ENCODE measurements at places on chromosomes 2 and 18.

DNA sequence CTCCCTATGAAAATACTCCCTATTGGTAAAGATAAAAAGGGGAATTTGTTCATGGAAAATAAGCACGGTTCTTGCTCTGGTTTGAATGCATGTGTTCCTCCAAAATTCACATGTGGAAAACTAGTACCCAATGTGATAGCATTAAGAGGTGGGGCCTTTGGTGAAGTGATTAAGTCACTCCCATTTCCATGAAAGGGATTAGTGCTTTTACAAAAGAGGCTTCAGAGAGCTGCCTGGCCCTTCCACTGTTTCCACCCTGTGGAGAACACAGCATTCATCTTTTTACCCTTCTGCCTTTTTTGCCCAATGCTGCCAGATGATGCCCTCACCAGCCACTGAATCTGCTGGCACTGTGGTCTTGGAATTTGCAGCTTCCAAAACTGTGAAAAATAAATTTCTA is 666.8 kb downstream of the ARHGAP15 start:
- DNase-seq = no peak

DNA sequence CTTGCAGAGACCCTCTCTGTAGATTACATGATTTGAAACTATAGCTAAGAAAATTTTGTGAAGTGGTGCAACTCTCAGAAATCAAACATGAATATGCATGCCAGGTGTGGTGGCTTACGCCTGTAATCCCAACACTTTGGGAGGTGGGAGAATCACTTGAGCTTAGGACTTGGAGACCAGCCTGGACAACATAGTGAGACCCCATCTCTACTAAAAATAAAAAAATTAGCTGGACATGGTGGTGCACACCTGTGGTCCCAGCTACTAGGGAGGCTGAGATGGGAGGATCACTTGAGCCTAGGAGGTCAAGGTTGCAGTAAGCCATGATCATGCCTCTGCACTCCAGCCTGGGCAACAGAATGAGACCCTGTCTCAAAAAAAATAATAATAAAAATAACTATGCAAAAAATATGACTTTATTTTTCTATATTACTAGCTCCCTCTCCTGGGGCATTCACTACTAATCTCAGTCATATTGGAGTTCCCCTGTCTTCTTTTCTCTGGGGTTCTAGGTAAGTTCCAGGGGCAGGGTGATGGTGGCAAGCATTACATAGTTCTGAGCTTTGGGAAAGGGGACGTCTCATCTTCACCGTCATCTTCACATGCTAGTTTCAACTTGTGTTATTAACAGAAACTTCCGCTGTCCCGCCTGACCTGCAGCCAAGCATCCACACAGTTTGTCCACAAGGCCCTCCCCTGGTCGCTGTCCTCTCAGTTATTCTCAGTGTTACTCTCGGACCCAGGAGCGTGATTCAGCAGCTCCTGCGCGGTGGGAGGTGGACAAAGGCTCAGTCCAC is 96.8 kb upstream of the MBOAT2 start:
- no peak for DNase-seq

DNA sequence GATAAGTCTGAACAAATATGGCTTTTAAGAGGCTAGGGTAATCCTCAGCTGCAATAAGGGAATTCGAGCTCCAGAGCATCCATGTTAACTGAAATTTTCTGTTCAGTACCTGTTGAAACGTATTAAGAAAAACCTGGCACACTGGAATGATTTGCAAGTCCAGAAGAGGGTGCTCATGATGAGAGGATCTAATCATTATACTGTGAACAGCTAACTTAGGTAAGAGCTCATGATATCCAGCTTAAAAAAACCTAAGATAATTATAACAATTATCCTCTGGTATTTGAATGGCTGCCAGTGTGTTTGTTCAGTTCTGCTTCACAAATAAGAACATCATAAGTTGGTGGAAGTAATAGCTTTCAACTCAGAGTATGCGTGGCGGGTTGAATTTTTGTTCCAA is 1118.3 kb upstream of the DDX18 start:
- DNase-seq = no peak

DNA sequence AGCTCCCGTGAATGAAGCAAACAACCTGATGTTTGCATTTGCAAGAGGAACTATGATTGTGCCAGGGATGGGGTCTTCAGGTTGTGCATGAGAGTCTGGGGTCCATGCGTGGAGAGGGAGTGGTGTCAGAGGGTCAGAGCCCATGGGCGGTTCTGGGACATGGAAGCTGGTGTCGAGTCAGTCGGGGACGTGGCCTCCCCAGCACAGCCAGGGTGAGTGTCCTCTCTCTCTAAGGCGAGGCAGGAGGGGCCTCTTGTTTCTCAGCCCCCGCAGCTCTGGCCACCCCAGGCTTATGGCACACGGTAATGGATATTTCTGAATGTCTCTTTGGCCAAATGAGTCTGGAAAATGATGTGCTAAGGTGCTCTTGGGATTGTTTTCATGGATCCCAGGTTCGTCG is 118.6 kb downstream of the RTP5 start:
- DNase-seq = no peak

- DNase-seq = peak; percentile 0
Measured at GRCh38 chr2:140893685-140894084, 1237.1 kb downstream of the LRP1B start.

GRCh38 chr2:144490017-144490416 is 29.9 kb downstream of the ZEB2 start:
- DNase-seq = no peak

DNA sequence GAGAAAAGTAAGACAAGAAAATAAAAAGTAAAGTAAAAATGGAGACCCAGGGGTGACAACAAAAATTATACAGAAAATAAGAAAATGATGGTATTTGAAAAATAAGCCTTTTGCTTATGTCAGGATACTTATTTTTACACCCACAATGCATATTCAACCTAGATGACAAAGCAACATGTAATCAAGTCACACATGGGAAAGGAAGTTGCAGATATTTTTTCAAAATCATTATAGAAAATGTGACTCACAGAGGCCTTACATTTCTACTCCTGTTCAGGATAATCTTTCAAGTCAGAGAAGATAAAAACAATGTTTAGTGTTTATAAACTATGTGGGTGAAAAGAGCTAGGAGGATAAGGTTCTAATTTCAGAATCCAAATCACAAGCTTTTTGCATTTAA is 275.3 kb upstream of the UBE2E3 start:
- DNase-seq = peak; percentile 17

DNA sequence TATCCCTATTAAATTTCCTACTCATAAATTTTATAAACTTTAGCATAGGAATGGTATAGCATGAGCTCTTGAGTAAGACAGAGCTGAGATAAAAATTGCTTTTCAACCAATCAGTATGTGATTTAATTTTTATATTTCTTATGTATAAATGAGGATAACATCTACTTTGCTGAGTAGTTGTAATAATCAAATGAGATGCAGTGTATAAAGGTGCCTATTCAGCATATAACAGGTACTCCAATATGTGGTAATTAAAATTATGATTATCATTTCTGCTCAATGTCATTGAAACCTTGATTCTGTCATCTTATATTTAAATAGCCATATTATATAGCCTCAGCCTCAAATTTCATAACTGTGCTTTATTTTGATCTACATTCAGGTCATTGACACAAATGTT is 700.4 kb upstream of the SLC8A1 start:
- peak; percentile 13 for DNase-seq

DNA sequence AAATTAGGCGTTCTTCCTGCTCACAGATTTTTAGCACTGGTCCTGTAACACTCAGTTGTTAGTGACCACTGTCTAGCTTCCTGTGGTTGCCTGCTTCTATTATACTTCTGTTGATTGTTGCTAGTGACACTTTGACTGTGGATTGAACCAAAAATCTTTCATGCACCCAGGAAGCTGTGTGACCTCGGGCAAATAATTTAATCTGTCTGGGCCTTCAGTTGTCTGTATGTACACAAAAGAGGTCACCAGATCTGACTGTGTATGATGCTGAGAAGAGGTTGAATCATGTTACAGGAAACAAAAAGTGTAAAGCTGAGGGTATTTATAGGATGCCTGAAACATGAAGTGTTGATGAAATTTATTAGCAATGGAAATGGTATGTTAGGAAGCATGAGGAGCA is 12.7 kb downstream of the ICOS start:
- DNase-seq = peak; percentile 29

- DNase-seq = no peak
Measured at GRCh38 chr2:209305746-209306196, 118.1 kb upstream of the MAP2 start.

- DNase-seq = no peak
Measured at GRCh38 chr2:106165029-106165428, 29.1 kb downstream of the UXS1 start.

- DNase-seq = peak; percentile 75
Measured at GRCh38 chr18:59265974-59266369, 7.3 kb downstream of the RAX start.

- DNase-seq = peak; percentile 60
Measured at GRCh38 chr2:240585681-240586197, 795 bp upstream of the CAPN10 start.

DNA sequence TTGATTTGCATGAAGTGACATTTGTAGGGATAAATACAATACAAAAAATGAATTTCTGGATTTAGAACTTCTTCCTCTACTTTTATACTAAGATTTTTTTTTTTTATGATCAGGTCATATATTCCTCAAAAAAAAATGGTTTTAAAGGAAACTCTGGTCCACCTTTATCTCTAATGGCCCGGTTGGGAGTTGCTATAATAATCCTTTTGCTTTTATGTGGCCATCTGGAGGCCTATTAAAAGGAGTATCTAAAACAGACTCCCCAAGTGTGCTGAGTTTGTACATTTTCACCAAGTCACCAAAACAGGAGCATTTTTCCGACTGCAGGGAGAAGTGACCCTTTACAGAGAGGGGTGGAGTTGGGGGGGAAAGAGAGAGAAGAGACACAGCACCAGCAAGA is 329.2 kb upstream of the FIGN start:
- DNase-seq = no peak

GRCh38 chr2:83162421-83162820 is 1296.7 kb downstream of the SUCLG1 start:
- no peak for DNase-seq

DNA sequence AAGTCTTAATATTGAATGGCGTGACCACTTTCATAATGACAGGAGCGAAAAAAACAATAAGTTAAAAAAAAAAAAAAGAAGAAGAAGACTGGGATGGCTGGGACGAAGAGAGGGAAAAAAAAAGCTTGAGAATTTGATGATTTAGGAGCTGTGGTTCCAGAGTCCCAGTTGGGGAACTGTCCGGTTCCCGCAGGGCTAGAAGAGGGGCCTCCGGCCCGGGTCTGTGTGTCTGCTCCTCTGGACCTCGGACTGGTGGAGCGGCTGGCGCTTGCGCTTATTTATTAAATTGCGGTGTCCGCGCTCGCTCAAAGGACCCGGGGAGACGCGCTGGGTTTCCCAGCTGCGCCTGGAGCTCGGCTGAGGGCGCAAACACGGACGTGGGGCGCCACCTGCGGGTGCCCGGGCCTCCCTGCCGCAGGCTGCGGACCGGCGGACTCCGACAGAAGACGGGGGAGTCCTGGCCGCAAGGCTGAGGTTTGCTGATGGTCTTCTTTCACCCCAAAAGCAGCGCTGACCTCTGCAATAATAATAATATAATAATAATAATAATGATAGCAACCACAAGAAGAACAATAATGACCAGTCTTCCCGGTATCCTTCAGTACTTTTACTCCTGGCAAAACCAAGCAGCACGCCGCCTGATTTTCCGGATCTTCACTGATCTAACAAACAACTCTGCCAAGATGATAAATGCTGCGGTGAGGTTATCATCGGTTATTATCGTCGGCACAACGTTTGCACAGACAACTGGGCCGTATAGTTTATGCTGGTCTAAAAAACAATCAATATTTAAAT is at the start of gene CBLN2:
CBLN2 (minus strand) TSS at position 251 of the 795 bp plus-strand sequence. CDS start 2,182 bp downstream, outside the sequence.
- DNase-seq = peak; percentile 98

- no peak for DNase-seq
Measured at GRCh38 chr2:52429740-52430139, 1337.9 kb upstream of the CHAC2 start.

- peak; percentile 47 for DNase-seq
Measured at GRCh38 chr2:74646834-74647482, 1.2 kb downstream of the M1AP start.

- DNase-seq = peak; percentile 6
Measured at GRCh38 chr18:67728364-67728763, 211.8 kb upstream of the DSEL start.

DNA sequence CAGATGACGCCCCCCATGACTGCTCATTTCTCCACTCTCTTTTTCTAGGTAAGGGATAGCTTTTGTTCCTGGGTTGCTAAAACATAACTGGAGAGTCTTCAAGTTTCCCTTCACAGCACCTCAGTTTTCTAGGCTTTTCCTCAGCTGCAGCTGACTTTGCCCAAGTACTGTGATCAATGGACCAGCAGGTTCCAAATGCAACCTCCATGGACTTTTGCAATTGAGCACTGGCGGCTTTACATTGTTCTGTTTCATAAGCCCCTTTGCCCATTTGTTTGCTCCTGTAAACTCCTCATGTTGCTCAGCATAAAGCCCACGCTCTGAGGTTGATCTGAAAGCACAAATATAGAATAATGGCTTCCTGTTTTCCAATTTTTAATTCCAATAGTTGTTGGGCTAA is 291.6 kb downstream of the IRS1 start:
- no peak for DNase-seq

DNA sequence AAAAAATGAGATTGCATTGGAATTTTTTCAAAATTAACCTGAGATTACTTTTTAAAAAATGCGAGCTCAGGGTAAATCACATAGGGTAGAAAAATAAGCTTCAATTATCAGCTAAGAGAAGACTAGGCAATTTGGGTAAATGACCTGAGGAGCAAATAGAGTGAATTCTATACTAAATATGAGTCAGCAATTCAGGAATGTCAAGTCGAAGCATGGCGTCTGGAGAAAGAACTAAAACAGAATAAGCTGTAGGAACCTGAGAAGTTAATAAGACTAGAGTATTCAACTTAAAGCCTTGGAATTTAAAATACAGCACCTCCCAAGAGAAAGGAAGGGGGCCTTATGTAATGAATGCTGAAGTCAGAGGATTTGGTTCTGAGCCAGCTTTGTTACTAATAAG is 487.0 kb downstream of the SUCLG1 start:
- DNase-seq = no peak

GRCh38 chr2:186459009-186459408 is 27.1 kb upstream of the ZC3H15 start:
- DNase-seq = no peak

DNA sequence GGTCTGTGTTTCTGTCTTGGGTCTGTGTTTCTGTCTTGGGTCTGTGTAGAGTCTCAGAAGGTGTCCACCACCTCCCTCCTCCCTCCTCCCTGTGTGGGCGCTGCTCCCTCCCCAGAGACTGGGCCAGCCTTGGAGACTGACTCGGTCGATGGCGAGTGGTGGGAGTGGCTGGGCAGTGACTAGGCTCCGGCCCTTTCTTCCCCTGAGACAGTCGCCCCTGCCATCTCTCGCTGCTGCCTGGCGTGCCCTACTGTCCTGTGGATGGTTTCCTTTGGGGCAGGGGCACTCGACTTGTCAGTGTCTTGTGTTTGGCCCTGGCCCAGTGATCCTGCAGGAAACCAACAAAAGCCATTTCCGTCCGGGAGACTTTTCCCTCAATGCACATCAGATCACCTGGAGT is 215.8 kb downstream of the NDUFA10 start:
- DNase-seq = peak; percentile 79

- DNase-seq = no peak
Measured at GRCh38 chr2:190974629-190975361, 39.2 kb downstream of the STAT1 start.

GRCh38 chr2:154554046-154554445 is 144.4 kb upstream of the KCNJ3 start:
- DNase-seq = no peak

All from osteoblast (primary cell).